A549 treated with CpdA at 1 μM for 4 hours (cell line): ENCODE measurements at places on chromosomes 2 and 18. TPM values are rescaled to one million over a fixed set of nuclear protein-coding genes. Genes with fewer than 3 reads are reported as not detected.

ANKZF1 gene
- total RNA-seq, result 16.9 to 25.9 TPM (median 21.0 TPM) in 5 replicates

RAD51AP2 gene
- total RNA-seq, result not detected in 5 replicates

MAP3K19 gene
- not detected in 5 replicates for total RNA-seq

PROM2 gene
- total RNA-seq, result 0.15 TPM in 1 of 5 replicates, not detected in the others

COLEC11 gene
- 0.22 to 0.84 TPM (median 0.56 TPM) in 5 replicates for total RNA-seq

LHCGR gene
- not detected in 5 replicates for total RNA-seq

ICA1L gene
- 1.1 to 2.1 TPM (median 1.8 TPM) in 5 replicates for total RNA-seq

FTCDNL1 gene
- 1.8 to 3.1 TPM (median 3.0 TPM) in 5 replicates for total RNA-seq

NDUFB3 gene
- 123 to 175 TPM (median 138 TPM) in 5 replicates for total RNA-seq

CHRNA1 gene
- total RNA-seq, result not detected in 5 replicates

MYO5B gene
- total RNA-seq, result 12.3 to 14.5 TPM (median 12.7 TPM) in 5 replicates

VIT gene
- total RNA-seq, result not detected in 5 replicates

MSTN gene
- total RNA-seq, result not detected in 5 replicates

THSD7B gene
- total RNA-seq, result not detected in 5 replicates

MARCHF4 gene
- total RNA-seq, result 53.4 to 70.8 TPM (median 57.2 TPM) in 5 replicates

BCL11A gene
- 0.03 to 0.23 TPM (median 0.06 TPM) in 4 of 5 replicates, not detected in the other for total RNA-seq

CLEC4F gene
- not detected in 5 replicates for total RNA-seq

TUBA3E gene
- not detected in 5 replicates for total RNA-seq

HOXD8 gene
- total RNA-seq, result 4.5 to 6.6 TPM (median 5.4 TPM) in 5 replicates

GPR55 gene
- 0.01 TPM in 1 of 5 replicates, not detected in the others for total RNA-seq

KCNG2 gene
- not detected in 5 replicates for total RNA-seq

DLX2 gene
- 0.43 to 0.99 TPM (median 0.60 TPM) in 5 replicates for total RNA-seq

UGT1A5 gene
- not detected in 5 replicates for total RNA-seq

KCNJ3 gene
- not detected in 5 replicates for total RNA-seq

KHK gene
- 8.7 to 12.4 TPM (median 8.8 TPM) in 5 replicates for total RNA-seq

GALNT5 gene
- total RNA-seq, result 2.8 to 3.1 TPM (median 2.8 TPM) in 5 replicates

CMPK2 gene
- total RNA-seq, result 0.67 to 1.1 TPM (median 0.79 TPM) in 5 replicates

GAD1 gene
- 0.20 to 0.98 TPM (median 0.66 TPM) in 5 replicates for total RNA-seq

C1QL2 gene
- 0.09 to 0.18 TPM (median 0.11 TPM) in 4 of 5 replicates, not detected in the other for total RNA-seq

TEX261 gene
- 73.8 to 86.9 TPM (median 84.3 TPM) in 5 replicates for total RNA-seq

PLEKHM3 gene
- 3.0 to 3.9 TPM (median 3.3 TPM) in 5 replicates for total RNA-seq

DPP10 gene
- not detected in 5 replicates for total RNA-seq

POMC gene
- total RNA-seq, result not detected in 5 replicates

TMEM178A gene
- total RNA-seq, result 0.06 to 0.14 TPM in 2 of 5 replicates, not detected in the others
